ENCODE measurements at places on chromosomes 2 and 18.

GRCh38 chr18:7117390-7118355 lies at the start of gene LAMA1:
LAMA1 (minus strand) TSS chr18:7117797; CDS start chr18:7117720, 77 bp downstream.
- no peak for DNase-seq

DNA sequence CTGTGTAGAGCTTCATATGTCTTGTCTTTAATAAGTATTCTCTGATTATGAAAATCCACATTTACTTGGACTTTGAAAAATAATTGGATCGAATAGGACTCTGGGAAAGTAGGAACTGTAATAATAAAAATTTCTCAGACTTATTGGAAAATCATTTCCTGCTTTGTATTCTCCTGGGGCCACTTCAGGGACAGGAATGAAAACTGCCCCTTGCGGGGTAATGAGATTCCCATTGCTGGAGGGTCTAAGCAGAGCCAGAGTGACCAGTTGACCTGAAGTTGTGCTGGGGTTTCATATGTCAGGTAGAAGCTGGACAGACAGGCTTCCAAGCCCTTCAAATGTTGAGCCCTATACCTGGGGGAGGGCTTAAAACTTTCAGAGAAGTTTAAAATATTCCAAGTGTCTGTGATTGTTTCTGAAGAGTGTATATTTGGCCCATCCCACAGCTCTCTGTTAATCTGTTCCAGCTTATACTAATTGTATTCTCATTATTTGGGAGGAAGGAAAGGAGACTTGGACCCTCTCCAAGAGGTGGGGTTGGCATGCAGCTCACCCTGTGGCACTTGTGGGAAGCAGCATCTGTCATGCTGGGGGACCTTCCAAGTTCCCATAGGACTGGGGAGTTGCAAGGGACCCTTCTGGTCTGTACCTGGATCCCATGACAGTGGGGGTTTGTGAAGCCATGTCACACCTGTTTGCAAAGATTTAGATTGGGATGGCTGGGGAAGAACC lies 268.7 kb upstream of the ATP5MC3 start:
- DNase-seq, result no peak

GRCh38 chr2:46393347-46393820 lies 86.0 kb upstream of the TMEM247 start:
- DNase-seq, result no peak

- DNase-seq, result no peak
These were observed 160.9 kb downstream of the ZEB2 start for GRCh38 chr2:144358979-144359541.

- DNase-seq, result no peak
These were observed 63.8 kb downstream of the MYO3B start for GRCh38 chr2:170241756-170242155.

DNA sequence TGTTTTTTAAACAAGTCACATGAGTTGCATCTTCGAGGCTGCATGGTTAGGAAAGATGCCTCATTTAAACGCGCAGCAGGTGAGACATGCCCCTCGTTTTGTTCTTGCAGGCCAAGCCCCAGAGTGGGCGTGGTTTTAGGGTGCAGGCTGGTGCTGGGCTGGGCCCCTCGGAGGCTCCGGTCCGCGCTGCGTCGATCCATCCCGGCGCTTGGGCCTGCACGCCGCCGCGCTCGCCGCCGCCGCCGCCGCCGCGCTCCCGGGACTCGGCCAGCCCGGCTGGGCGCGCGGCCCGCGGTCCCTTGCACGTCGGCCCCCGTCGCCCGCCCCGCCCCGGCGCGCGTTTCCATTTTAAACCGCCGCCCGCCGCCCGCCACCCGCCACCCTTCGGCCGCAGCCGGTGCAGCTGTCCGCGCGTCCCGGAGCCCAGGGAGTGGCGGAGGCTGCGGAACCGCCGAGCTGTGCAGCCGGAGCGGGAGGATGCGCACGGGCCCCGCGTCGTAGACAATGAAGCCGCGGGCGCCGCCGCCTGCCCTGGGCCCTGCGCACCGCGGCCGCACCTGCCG lies 175.5 kb downstream of the AGAP1 start:
- peak; percentile 5 for DNase-seq

Measured in effector CD4-positive, alpha-beta T cell (primary cell).